ENCODE measurements at places on chromosomes 3 and 15.
A peak's percentile ranks its signal among the peaks of the same experiment; 100 is the strongest.

GRCh38 chr3:140031170-140031569 is 96.2 kb downstream of the CLSTN2 start:
- no peak for DNase-seq

DNA sequence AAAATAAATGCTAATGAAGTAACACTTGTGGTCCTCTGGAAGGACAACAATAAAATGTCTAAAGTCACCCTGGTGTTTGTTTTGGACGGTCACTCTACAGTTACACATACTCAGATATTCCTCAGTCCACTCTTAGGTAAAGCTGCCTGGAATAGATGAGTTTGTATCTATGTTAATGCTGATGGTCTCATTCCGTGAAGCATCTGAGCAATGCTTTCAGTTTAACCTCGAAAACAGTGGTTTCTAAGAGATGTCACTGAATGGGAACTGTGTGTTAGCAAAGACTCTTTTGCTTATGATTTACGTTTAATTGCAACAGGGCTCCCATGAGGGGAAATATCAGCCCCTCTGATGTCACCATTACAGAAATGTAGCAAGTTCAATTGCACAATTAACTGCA is 49.1 kb downstream of the FBN1 start:
- no peak for DNase-seq

- DNase-seq, result no peak
Observed at GRCh38 chr3:37520907-37521341, 340.8 kb upstream of the CTDSPL start.

DNA sequence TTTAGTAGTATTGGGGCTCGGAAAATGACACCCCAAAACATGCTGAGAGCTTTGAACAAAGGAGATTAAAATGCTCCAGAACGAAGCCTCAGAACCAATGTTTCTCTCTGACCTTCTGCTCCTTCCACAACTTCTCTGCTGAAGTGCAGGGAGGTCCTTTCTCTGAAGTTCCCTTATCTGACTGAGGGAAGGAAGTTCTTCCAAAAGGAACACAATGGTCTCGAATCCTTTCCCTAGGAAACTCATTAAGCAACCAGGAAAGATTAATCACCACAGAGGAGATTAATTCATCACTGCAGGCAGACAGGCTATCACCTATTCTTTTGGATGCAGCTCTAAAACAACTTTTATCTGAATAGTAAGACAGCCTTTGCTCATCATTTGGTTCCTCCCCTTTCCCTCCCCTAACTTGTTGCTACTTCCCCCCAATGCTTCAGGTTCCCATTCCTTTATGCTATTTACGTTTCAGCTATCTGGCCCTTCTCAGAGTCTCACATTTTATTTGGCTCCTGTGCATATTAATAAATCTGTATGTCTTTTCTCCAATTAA is 18.2 kb upstream of the WDR49 start:
- DNase-seq, result no peak

DNA sequence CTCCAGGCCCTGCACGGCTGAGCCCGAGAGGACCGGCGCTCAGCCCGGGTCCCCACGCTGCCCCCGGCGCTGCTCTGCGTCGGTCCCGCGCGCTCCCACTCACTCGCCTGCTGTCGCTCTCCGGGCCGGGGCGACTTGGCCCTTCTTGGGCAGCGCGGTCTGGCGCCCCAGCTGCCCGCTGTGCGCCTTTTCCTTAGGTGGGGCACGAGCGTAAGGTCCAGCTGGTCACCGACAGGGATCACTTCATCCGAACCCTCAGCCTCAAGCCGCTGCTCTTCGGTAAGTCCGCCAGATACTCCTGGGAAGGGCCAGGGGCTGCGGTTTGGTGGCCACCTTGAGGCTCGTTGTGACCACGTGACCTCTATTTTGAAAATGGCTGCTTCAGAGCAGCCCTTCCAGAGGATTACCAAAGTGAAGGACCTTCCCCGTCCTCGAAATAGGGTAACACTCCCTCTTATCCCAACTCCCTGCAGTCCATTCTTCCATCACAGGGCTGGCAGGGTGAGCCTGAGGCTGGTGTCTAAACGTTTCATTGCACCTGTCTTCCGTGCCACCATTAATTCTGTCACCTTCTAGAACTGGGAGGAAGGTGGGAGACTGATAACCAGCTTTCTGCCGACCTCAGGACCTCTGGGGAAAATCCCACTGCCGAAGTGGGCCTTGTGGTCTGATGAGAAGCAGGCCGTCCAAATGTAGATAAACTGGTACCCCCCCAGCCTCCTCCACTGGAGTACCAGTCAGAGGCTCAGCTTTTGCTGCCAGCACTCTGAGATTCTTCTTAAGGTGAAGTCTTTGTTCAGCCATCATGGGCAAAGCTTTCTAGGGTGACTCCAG is 812 bp downstream of the P4HTM start:
- DNase-seq, result no peak

DNA sequence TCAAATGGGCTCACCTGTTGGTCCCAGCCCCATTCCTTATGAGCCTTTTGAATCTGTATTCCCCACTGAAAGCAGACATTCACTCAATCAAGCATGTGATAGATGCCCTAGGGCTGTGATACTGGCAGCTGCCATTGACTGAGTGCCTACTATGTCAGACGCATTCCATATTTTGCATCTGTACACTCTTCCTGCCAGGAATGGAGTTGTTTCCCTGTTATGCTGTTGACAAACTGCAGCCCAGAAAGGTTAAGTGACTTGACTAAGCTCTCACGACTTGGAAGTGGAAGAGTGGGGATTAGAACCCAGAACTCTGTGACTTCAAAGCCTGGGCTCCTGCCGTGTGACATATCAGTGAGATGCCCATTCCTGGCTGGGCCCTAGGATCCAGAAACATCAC is 211.4 kb downstream of the RPLP1 start:
- DNase-seq, result no peak

DNA sequence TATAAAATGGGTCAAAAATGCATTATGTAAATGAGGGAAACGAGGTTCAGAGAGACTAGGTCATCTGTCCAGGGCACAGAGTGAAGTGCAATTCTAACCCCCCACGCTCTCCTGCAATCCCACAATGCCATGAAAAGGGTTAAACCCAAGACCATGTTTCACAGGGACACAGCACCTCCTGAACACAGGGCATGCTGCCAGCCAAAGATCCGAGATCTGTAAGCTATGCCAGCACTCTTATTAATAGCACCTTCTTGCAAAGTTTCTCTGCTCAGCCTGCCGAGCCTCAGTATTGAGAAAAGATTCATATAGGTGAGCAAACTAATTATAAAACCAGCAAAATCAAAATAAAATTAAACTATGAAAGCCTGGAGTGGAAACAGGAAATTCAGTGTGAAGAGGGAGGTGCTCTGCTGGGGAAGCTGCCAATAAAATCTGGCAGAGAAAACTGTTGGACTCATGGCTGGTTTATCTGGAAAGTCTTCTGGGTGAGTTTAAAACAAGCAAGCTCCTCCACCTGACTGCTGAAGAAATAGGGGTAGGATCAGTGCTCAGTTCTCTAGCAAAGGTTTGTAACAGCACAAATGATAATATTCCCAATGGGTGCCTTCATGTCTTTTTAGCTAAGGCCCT is 50.3 kb downstream of the LRIG1 start:
- peak; percentile 1 for DNase-seq
